Caki2 (cell line): ENCODE measurements at places on chromosomes 6 and 20.

DNA sequence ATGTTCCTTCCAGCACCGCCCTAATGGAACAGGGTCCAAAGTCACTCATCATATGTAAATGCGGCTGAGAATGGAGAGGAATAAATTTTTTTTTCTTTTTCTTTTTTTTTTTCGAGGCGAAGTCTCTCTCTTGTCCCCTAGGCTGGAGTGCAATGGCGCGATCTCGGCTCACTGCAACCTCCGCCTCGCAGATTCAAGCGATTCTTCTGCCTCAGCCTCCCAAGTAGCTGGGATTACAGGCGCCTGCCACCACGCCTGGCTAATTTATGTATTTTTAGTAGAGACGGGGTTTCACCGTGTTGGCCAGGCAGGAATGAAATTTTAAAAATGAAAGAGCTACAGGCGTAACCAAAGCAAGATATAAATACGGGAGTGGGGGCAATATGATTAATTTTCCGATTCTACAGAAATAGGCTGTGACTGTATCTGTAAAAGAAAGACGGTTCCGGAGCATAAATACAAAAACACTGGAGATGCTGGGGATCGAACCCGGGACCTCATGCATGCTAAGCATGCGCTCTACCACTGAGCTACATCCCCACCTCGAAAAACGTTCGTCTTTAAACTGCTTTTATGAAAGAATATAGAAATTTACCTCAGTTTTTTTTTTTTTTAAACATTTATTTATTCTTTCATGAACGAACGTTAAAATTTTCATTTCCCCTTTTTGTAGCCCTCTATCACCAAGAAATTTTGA, 132.2 kb downstream of the GPX5 start:
- peak; percentile 68 for DNase-seq

GRCh38 chr20:51366155-51366886, 176.2 kb downstream of the NFATC2 start:
- DNase-seq, result peak; percentile 93

DNA sequence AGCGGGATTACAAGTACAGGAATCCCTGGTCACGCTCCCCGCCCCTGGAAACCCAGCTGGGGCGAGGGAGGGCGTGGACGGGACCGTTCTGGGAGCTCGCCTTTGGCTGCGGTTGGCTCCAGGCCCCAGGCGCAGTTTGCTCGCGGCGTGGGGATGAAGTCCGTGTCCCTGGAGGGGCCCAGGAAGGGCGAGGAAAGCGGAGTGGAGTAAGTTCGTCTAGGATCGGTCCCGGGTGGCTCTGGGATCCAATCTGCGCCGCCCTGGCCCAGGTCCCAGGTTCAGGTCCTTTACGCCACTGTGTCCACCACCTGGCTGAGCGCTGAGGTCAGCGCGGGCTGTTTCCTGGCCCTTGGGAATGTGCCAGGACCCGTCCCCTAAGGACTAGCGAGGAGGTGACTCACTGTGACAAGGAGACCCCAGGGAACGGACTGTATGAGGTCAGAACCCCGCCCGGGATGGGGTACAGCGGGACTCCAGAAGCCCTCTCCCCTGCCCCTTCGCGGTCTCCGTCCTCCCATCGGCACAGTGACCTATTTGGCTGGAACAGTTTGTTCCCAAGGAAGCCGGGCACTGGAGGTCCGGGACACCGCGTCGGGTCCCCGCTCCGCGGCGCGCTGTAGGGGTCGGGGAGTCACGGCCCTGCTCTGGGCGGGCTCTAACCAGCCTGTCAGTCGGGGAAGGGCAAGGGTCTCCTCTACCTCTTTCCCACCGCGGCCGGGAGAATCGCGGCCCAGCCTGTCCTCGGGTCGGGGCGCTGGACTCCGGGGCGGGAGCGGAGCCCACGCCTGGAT, 724 bp downstream of the CDKN1A start:
- peak; percentile 66 for DNase-seq

DNA sequence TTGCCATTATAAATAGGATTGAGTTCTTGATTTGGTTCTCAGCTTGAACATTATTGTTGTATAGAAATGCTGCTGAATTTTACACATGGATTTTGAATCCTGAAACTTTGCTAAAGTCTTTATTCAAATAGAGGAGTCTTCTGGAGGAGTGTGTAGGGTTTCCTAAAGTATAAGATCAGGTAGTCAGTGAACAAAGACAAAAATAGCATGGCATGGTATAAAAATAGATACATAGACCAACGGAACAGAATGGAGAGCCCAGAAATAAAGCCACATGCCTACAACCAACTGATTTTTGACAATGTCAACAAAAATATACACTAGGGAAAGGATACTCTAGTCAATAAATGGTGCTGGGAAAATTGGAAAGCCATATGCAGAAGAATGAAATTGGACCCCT, 740.1 kb downstream of the QKI start:
- no peak for DNase-seq

GRCh38 chr6:82268301-82268846, 20.8 kb upstream of the IBTK start:
- DNase-seq, result no peak

DNA sequence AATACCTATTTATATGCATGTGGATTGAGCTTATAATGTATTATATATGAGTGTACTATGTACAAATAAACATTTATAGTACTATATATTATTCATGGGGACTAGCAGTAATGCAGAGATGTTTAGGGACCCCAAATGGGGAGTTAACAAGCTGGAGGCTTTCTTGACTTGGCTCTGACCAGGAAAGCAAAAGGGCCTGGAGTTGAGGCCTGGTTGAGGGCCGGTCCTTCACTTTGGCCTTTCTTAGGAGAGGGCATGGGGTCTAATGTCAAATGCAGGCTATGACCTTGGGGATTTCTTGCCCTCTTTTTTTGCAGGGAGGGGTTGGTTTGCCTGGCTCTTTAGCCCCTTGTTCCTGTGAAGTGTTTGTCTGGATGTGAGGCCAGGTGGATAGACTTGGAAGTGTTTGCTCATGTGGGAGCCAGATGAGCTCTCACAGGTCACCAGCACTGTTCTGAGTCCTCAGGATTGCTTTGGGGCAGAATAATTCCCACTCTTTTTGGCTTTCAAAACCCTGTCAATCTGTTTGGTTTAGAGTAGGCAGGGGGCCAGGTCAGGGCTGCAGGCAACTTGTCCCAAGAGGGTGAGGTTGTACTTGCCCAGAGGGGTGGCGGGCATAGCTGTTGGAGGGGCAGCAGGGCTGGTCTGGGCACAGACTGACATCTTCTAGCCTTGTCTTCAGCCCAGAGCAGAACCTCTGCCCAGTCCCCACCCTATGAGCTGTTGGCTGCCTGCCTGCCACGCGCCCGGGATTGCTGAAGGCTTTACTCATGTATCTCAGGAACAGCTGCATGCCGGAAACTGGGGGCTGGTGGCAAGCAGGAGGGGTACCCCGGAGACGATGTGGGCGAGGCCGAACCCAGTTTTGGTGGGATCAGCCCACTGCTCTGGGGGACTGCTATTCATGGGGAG, 14.6 kb downstream of the TJAP1 start:
- DNase-seq, result no peak

DNA sequence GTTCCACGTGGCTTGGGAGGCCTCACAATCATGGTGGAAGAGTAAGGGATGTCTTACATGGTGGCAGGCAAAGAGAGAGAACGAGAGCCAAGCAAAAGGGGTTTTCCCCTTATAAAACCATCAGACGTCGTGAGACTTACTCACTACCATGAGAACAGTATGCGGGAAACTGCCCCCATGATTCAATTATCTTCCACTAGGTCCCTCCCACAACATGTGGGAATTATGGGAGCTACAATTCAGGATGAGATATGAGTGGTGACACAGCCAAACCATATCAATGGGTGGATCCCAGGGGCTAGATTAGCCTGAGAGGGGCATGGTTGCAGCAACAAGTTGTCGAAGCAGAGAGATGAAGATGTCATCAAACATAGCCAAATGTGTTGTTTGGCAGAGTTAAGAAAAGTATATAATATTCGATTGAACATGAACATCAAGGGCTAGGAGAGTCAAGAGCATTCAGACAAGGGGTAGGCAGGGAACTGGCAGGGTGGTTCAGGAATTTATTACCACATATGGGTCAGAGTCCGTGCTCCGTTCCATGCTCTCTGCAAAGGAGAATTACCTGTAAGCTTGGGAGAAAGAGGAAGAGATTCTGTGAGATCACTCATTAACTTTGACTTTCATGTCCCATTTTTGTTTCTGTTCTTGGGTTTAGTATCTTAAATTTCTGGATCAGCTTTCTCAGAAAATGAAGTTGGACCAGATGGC, 98.8 kb downstream of the CCDC170 start:
- no peak for DNase-seq

GRCh38 chr6:64723327-64724058, 983.5 kb downstream of the EYS start:
- no peak for DNase-seq

- DNase-seq, result peak; percentile 85
These were observed 185.8 kb upstream of the TENT5A start for GRCh38 chr6:81938014-81938856.

DNA sequence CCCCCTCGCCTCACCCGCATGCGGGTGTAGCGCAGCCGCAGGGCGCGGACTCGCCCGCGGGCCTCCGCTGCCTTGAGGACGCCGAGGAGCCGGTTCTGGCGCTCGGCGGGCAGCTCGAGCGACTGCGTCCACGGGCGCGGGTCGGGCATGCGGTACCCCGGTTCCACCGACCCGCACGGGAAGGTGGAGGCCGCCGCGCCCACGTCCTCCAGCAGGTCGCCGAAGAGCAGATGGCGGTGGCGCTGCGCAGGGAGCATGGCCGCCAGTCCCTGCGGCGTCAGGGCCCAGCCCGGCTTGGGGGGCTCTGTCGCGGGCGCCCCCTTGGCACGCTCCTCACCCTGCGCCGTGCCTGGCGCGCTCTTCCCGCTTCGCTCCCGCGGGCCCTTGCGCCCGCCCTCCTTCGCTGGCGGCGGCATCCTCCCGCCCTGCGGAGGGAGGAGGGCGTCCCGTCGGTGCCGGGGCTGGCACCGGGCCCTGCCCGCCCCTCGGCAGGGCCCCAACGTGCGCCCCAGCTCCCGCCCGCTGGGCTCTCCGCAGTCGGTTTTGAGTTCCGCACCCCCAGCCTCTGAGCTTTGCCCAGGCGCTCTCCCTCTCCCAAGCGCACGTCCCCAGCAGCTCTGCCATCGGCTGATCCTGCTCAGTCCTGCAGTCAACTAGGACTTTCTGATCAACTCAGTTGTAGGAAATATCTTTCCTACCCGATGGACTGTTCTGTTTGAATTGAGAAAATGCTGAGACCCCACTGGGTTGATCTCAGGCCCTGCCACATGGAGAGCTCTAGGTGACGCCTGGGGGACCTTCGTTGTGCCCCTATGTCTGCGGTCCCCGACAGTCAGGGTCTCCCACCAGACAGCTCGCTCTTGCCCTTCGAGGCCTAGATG, at the start of gene LKAAEAR1:
TSS of gene LKAAEAR1 (minus strand) at position 595 of the 881 bp plus-strand sequence. CDS start at position 416, 179 bp downstream.
- DNase-seq, result no peak

DNA sequence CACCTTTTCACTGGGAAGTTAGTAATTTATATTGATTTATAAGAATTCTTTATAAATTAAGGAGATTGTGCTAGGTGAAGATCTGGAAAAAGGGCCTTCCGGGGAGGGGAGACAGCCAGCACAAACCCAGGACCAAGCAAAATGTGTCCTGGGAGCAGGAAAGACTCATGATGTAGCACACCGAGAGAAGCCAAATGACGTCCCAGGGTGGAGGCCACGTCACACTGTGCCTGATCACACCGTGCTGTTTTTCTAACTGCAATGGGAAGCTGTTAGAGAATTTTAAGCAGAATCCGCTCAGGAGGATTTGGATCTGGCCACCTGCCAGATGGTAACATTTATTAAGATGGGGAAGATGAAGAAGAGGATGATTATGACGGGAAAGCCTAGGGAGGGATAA, 72.7 kb upstream of the AKAP12 start:
- DNase-seq, result no peak

DNA sequence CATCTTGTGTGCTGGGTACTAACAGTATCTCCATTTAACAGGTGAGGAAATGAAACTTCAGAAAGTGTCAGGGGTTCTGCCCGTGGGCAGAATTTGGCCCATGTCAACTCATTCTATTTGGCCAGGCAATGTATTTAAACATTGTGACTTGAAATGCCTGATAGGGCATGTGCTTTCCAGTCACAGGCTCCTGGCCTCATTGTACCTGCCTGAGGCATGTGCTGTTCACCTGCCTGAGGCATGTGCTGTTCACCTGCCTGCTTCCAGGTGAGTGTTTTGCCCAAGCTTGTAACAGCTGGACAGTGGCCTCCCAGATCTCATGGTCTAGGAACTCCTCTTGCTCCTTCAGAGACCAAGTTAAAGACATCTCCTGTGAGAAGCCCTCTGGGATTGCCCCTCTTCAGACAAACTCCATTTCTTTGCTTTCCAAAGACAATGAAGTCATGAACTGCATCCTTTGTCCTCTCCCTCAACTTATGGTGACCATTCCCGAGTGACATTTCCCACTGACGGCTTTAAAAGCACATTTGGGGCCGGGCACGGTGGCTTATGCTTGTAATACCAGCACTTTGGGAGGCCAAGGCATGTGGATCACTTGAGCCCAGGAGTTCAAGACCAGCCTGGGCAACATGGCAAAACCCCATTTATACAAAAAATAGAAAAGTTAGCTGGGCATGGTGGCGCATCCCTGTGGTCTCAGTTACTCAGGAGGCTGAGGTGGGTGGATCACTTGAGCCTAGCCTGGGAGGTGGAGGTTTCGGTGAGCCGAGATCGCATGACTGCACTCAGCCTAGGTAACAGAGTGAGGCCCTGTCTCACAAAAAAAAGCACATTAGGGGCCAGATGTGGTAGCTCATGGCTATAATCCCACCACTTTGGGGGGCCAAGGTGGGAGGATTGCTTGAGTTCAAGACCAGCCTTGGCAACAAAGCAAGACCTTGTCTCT, 48.7 kb downstream of the BCAS4 start:
- no peak for DNase-seq

GRCh38 chr6:169164451-169164850, 89.2 kb downstream of the THBS2 start:
- no peak for DNase-seq

DNA sequence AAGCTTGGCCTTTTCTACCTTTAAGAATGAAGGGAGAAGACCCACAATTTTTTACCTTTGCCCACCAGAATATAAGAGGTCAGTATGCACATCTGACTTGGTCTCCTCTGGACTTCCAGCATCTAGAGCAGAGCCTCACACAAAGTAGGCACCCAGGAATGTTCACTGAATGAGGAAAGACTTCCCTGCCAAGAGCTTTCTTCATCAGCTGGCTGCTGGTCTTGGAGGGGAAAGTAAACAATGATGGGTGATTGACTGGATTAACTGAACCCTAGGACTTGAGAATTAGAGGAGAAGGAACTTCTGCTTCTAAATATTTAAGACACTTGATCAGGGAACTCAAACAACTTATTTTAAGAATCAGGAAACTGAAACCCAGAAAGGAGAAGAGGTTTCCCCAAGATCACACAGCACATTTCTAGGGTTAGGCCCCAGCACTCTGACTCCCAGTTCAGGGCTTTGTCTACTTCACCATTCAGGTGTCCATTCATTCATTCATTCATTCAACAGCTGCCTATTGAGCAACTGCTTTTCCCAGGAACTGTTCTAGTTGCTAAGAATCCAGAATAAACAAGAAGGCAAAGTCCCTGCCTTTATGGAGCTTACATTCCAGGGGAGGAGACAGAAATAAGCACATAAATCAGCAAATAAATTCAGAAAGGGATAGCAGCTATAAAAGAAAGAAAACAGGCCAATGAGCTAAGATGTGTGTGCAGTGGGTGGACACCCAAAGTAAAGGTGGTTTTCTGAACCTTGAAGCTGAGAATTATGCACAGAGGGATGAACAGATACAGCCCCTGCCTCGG, 216.9 kb upstream of the LRFN2 start:
- no peak for DNase-seq

- DNase-seq, result no peak
These were observed 698 bp upstream of the SH3BGRL2 start for GRCh38 chr6:79630380-79630882.

- DNase-seq, result no peak
These were observed 39.4 kb upstream of the SPDEF start for GRCh38 chr6:34595332-34596184.

GRCh38 chr6:45677381-45678284, 299.9 kb upstream of the SUPT3H start:
- peak; percentile 71 for DNase-seq
